ENCODE measurements at places on chromosomes 7 and 10. TPM values are rescaled to one million over a fixed set of nuclear protein-coding genes. Genes with fewer than 3 reads are reported as not detected.

GRCh38 chr10:10292501-10292900 lies 725.2 kb upstream of the CELF2 start:
- no peaks in the 10 kb centered on the region for H3K27me3 ChIP-seq
- no peak for DNase-seq
- H3K36me3 ChIP-seq = no peaks in the 10 kb centered on the region

The HOXA1 gene
- total RNA-seq = 0.28 TPM

The KEL gene
- total RNA-seq = 2.7 TPM

GRCh38 chr7:84100866-84101265 lies 93.7 kb downstream of the SEMA3A start:
- no peak for DNase-seq
- H3K4me1 ChIP-seq = no peaks in the 10 kb centered on the region
- no peak overlapping the region for H3K27ac ChIP-seq
- no peak overlapping the region for H3K4me3 ChIP-seq
- no peaks in the 10 kb centered on the region for H3K36me3 ChIP-seq

DNA sequence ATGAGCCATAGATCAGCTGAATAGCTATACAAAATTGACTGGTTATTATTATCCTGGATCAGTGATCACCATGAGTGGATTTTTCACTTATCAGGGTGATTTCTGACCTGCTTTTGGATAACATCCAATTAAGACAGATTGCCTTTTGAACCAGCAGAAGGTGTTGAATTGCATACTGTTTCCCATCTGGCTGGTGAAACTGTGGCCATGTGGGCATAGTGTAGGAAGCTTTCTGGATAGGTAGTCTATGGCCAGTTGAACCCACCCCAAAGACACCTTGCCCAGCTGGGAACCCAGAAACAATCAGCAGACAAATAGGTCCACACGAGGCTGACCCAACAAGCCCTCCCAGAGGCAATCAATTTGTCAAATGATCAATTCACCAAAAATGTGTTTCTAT lies 29.3 kb downstream of the DNAJC12 start:
- no peak overlapping the region for H3K27ac ChIP-seq
- no peaks in the 10 kb centered on the region for H3K36me3 ChIP-seq
- no peaks in the 10 kb centered on the region for H3K4me1 ChIP-seq
- H3K4me3 ChIP-seq = no peak overlapping the region
- DNase-seq = no peak

The DPYSL4 gene
- total RNA-seq = 0.28 TPM

DNA sequence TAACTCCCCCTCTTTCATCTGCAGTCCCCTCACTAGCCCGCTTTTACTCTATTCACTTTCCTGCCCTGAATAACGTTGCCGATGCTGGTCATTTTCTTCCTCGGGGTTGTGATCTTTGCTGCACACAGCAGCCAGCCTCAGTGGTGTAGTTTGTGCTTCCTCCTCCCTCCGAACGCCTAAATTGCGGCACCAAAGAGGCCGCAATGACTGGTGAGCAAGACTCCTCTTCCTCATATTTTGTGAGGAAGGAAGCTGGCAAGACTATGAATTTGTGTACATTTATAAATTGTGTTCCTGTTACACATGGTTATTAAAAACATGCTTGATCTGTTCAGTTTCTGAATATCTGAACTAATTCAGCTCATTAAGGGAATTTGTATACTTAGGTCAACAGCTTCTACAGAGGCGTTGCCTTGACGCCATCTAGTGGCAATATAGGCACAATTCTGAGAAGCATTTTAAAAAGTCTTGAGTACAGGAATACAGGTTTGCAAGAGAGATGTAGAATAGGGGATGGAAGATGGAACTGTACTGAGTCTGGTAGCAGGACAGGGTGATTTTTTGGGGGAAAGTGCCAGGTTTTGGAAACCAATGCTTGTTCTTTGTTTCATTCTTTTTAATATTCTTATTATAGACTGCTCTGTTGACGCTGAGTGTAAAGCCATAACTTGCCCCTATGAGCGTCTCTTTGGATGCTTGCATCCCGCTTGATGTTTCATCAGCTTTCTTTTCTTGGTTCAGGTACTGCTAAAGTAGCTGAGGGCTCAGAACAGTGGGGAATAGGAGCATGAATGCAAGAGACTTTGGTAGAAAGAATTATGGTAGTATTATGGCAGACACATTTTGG lies 4.1 kb upstream of the TAS2R5 start:
- peaks cover 14% of the 10 kb centered on the region for H3K36me3 ChIP-seq
- H3K27me3 ChIP-seq = no peaks in the 10 kb centered on the region
- DNase-seq = peak; percentile 49
- H3K4me1 ChIP-seq = no peaks in the 10 kb centered on the region
- no peak overlapping the region for H3K27ac ChIP-seq

The ITGA8 gene
- total RNA-seq = 1.3 TPM

The UNCX gene
- 0.05 TPM for total RNA-seq

The ACSM6 gene
- total RNA-seq = 5.1 TPM

GRCh38 chr10:60385399-60385738 lies 4.3 kb downstream of the ANK3 start:
- no peak overlapping the region for H3K4me3 ChIP-seq
- no peaks in the 10 kb centered on the region for H3K4me1 ChIP-seq
- no peaks in the 10 kb centered on the region for H3K36me3 ChIP-seq
- DNase-seq = no peak

DNA sequence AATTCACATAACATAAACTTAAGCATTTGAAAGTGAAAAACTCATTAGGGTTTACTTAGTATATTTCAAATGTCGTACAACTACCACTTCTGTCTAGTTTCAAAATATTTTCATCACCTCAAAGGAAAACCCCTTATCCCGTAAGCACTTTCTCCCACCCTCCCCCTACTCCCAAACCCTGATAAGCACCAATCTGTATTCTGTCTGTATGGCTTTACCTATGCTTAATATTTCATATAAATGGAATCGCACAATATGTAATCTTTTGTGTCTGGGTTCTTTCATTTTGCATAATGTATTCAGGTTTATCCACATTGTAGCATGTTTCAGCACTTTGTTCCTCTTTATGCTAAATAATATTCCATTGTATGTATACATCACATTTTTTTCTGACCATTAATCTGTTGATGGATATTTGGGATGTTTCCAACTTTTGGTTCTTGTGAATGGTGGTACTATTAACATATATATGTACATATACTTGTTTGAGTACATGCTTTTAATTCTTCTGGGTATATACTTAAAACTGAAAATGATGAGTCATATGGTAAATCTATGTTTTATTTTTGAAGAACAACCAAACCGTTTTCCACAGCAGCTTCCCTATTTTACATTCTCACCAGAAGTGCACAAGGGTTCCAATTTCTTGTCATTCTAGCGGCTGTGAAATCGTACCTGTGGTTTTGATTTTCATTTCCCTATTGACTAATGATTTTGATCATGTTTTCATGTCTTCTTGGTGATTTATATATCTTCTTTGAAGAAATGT lies 6.2 kb upstream of the STARD3NL start:
- no peak for DNase-seq
- no peaks in the 10 kb centered on the region for H3K36me3 ChIP-seq
- no peak overlapping the region for H3K27ac ChIP-seq
- no peaks in the 10 kb centered on the region for H3K27me3 ChIP-seq

The SEMA3C gene
- total RNA-seq = 5.6 TPM
